MV-4-11 (cell line): ENCODE measurements at places on chromosomes 3 and 15.

DNA sequence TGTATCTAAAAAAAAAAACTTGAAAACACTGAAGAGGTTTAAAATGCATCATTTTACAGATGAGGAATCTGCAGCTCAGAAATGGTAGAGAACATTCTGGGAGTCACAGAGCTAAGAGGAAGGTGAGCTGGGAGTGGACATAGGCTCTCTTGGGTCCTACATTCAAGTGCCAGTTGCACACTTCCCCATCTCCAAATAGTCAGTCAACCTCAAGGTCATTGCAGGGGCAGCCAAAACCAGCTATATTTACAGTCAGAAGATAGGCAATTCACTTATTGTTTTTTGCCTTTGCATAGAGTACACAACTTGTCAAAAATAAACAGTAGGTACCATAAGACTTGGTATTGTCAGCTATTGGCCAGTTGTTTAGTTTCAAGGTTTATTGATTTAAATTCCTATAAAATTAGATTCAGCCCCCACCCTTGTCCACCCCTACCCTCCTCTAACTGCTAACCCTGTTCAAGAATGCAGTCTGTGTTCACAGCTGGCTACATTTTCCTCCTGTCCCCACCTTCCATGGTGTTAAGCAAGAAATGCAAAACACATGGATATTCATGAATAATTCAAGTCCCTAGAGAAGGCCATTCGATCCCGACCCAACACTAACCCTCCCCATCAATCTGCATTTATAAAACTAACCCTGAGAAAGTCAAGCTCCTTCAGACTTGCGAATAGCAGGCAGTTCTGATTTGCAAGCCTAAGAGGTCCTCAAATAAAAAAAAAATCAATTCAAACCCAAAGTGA is 567.0 kb upstream of the MCTP2 start:
- DNase-seq: no peak

- no peak for DNase-seq
Observed at GRCh38 chr15:63971427-63971805, 74.9 kb downstream of the DAPK2 start.

DNA sequence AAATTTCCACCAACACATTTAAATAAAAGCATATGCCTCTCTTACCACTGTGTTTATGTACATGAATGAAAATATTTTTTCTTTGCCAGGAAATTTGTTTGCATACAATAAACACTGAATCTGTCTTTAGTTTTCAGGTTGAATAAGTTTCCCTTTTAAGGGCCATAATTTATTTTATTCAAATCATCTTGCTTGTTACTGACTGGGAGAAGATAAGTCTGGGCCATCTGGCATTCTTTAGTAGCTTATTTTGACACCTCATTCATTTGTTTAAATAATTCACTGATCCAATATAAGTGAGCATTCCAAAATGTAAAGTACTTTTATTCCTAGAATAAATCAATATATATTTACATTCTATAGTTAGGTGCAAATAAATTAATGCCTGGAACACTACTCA is 1001.3 kb downstream of the PLOD2 start:
- DNase-seq: no peak

- DNase-seq: no peak
Observed at GRCh38 chr3:193943851-193944517, 192.0 kb upstream of the HES1 start.

GRCh38 chr3:171828902-171829770 is 14.0 kb upstream of the TMEM212 start:
- DNase-seq: peak; percentile 48

DNA sequence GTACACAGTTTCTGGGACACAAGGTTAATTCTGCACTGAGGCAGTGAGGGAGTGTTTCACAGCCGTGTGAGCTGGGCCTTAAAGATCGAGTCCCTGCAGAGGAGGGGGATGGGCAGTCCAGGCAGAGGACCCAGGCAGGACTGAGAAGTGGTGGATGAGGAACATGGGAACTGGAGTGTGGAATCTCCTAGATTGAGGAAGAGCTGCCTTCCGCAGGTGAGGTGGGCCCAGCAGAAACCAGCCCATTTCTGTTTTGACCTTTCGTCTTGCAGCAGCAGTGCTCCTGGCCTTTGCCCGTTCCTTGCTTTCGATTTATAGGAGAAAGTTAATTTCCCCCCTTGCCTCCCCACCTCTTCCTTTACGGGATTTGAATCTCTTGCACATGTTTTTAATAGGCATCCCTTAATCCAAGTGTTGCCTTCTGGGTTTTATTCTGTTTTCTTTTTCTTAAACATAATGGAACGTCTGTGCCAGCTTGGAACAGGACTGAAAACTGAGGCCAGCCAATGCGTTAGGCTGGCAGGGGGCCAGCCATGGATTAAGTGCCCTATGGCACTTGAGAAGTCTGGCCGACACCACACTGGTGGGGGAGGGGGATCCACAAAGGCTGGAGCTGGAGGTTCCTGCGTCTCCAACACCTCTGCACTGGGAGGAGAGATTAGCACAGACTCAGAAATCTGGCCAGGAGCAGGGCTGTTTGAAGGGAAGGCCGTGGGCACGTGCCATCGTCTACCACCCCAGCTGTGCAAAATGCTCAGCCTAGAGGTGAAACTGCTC is 78.1 kb downstream of the AAGAB start:
- no peak for DNase-seq

DNA sequence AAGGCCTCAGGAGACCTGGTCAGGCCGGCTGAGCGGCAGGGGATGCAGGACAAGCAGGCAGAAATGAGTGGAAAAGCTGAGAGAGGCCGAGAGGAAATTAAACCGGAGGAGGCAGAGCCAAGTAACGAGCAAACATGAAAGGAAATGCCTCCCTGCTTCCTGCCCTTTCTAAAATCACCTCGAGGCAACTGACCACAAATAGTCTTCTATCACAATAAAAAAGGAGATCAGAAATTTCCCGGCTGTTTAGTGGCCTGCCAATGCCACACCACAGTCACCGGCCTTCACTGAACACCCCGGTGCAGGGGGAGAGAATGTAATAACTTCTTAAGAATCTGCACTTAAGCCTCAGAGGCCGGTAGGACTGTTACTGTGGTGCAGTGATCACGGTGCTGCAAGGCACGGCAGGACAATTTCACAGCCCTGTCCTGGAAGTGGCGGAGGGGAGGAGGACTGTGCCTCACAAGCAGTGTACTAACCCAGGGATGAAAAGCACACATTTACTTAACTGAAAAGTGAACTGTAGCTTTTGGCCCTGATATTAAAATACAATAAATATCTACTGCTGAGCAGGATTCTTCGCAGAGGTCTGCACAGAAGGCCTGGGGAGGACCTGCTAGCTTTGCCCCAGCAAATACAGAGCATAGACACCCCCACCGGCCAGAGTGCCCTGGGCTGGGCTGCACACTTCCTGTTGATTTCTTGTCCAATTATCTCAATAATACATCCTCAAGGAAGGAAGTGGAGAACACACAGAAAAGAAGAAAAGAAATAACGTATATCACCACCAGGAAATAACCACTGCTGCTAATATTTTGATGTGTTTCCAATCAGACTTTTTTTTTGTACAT is 183.5 kb upstream of the NSMCE3 start:
- no peak for DNase-seq

DNA sequence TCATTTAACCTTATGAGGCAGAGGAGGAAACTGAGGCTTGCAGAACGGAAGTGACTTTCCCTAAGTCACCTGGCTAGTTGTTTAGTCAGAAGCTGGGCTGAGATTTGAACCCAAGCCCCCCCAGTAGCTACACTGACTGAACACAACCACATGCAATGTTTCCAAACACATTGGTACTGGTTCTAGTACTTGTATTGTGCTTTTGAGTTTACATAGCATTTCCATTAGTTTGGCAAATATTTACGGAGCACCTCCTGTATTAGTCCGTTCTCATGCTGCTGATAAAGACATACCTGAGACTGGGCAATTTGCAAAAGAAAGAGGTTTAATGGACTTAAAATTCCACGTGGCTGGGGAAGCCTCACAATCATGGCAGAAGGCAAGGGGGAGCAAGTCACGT is 56.3 kb upstream of the ITGA11 start:
- no peak for DNase-seq

DNA sequence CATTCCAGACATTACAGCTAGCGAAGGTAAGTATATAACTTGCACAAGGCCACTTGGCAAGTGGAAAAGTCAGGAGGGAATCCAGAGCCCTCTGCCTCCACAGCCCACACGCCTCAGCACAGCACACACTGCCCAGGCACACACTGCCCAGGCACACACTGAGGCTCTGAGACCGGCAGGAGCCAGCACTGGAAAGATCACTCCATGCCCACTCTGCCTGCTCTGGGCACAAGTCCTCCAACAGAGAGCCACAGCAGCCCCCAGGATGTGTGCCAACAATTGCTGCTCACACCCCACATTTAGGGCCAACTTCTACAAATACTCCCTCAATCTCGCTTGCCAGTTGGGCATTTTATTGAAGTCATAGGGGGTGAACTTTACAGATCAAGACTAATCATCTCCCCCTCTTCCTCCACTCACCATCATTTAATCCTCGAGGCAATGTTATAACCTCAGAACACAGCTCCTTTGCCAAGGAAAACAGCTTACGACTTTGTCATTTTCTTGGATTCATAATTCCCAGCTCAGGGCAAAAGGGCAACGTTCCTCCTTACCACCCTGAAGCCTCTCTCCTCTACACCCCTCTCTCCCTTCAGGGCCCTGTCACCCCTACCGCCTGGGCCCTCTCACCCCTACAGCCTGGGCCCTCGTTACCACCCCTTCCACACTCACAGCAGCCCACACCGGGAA is 53.0 kb upstream of the TPM1 start:
- DNase-seq: no peak

DNA sequence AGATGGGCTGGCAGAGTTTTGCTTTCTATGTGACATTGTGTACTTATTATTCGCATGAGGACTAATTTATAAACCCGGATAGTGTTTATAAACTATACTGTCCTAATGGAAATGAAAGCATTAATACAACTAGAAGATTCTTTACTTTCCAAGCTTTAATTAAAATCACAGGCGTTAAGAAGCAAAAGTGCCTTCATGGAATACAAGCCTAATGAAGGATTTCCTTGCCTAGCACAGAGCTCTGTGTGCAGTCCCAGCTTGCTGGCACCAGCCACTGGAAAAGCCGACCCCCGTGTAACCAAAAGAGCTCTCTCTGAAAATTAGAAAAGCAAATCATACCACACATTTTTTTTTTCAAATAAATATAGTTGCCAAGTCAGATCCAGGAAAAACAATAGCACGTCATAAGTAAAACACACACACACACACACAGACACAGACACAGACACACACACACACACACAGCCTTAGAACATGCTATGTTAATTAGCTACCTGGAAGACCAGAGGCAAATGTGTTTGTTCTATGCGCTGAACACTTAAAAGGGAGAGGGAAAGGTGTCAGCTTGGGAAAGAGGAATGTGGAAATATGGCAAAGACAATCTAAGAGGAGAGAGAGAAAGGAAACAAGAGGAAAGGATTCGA is 1084.2 kb downstream of the TUSC7 start:
- DNase-seq: no peak

DNA sequence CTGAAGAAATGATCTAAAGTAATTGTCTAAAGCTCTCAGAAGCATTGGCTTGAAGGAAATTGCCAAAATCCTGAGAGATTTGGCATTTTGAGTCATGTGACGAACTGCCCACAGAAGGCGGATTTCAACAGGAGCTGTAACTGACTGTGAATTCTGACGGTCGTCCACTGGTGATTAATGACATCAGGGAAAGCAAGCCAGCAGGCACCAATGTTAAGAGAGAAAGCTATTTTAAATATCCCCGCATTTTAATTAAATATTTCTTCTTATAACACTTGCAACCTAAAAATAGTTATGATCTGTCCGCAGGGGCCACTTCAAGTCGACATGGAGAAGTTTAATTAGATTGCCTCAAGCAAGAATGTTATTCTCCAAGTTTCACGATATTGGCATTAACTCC is 51.6 kb downstream of the WNT5A start:
- DNase-seq: no peak

DNA sequence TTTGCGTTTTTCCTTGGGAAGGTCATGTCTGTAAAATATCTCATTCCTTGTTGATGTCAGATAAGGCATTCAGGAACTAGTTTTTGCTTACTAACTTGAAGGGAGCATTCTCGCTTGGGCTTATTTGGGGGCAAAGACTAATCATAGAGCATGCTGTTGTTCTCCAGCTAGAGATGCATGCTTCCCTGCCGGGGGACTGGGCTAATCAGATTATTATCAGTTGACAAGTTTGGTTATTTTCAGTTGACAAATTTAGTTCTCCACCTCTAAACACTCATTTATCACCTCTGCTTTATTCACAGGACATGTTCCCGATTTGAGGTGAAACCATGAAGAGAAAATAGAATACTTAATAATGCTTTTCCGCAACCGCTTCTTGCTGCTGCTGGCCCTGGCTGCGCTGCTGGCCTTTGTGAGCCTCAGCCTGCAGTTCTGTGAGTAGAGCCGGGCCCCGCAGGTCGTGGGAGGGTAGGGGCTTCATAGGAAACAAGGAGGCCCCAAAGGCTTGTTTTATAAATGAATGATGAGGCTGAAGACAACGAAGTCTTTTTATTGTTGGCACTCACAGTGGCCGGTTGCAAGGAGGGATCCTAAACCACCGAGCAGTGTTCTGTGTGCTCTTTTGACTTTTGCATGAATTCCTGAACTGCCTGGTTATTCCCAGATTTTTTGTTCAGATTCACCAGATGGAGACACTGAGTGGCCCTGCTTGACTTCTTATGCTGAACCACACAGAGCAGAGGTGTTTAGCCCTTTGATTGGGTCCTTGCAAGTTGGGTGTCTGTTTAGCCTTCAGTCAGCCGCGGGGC is 28.4 kb downstream of the PXYLP1 start:
- no peak for DNase-seq

DNA sequence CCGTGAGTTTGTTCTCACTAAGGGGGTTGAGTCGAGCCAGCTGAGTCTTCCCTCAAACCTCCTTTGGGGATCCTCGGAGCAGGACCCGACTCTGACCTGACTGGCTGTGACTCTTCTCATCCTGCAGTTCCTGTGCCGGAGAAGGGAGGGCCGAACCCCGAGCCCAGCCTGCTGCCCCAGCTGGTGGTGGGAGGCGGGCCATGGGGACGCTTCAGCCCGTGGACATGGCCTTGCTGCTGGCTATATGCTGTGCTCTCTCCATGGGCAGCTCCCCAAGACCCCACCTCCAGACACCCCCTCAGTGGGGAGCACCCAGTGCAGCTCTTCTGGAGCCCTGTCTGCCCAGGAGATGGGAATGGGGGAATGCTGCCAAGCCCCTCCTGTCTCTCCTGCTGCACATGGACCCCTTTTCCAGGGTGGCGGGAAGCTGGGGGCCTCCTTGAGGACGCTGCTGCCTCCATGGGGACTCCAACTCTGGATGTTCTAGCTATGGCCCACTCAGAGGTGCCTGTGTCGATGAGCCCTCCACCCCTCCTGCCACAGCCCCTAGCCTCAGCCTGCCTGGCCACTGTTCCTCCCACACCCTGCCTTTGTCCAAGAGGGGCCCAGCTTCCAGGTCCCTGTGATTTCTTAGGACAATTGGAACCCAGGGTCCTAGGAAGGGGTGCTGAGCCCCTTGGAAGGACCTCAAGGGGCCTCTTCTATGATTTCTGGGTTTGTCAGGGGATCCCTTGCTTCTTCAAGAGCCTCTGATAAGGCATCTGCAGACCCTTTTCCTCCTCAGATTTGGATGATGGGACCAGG is 12.8 kb downstream of the C15orf39 start:
- no peak for DNase-seq
